SJSA1 (cell line): ENCODE measurements at places on chromosomes 4 and X. TPM values are rescaled to one million over a fixed set of nuclear protein-coding genes. Genes with fewer than 3 reads are reported as not detected.
A peak's percentile ranks its signal among the peaks of the same experiment; 100 is the strongest.

Gene CSN2
- not detected in 2 replicates for total RNA-seq

Gene BEND4
- not detected in 2 replicates for total RNA-seq

Gene SUPT20HL1
- not detected in 2 replicates for total RNA-seq

Gene GPC4
- total RNA-seq = 22.3 and 25.8 TPM in 2 replicates

Gene MBNL3
- total RNA-seq = 0.03 and 0.11 TPM in 2 replicates

Gene HTN3
- not detected in 2 replicates for total RNA-seq

Gene CORIN
- 0.25 TPM in 1 of 2 replicates, not detected in the other for total RNA-seq

- DNase-seq = no peak
Measured at GRCh38 chr4:137678796-137679195, 146.5 kb upstream of the PCDH18 start.

DNA sequence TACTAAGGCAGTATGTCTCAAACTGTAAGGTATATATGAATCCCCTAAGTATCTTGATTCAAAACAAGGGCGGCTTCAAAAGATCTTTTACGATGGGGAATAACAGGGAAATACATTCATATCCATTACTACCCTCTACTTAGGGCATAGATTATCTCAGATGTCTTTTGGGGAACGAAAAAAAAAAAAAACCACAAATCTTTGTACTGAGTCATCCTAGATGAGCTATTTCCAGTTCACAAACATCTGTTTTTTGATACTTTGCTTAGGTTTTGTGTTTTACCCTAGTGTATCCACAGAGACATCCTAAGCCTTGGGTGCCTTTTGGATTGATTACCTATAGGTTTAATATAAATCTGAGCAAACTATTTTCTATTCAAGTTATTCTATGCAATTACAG, 457.2 kb downstream of the NLGN4X start:
- no peak for DNase-seq

- no peak for DNase-seq
Measured at GRCh38 chrX:155877288-155877687, 3.9 kb upstream of the VAMP7 start.

DNA sequence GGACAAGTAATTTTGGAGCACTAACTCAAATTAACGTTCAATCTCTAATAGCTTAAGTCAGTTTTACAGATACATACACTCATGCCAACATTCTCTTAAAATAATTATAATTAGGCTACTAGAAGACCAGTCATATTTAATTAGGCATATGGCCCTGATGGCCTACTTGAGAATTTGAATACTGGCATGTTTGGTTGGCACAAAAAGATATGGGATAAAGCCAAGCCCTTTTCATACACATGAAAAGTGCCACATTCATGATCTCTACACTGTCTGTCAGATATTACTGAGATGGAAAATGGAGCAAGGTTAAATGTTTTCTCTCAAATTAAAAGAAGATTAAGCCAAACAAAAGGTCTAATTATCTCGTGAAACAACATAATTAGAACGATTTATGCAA, 1091.0 kb downstream of the C4orf33 start:
- no peak for DNase-seq

- DNase-seq = peak; percentile 14
Measured at GRCh38 chr4:2256781-2257191, 5.1 kb downstream of the MXD4 start.

DNA sequence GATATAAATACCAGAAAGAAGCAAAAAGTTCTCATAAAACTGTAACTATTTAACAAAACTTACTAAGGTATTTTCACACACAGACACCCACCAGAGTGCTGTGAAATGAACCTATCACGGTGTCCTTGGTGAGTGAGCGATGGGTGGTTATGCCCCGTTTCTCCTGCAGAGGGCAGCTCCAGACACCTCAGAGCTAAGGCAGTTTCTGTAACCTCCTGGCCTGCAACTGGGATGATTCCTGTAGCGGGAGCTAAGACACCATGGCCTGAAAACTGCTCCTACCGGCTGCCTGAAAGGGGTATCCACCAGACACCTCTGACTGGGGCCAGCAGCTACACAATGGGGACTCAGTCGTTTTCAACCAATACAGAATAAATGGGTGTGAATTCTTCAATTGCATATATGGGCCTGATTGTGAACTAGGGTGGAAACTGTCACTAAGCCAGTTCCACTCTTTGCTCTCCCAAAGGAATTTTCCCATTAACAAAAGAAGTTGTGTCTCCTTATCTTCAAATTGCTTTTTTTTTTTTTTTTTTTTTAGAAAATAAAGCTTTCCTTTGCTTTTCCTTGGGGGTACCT, 2375.8 kb upstream of the TENM3 start:
- no peak for DNase-seq
